Kidney epithelial cell (primary cell): ENCODE measurements at places on chromosomes 11 and 22. TPM values are rescaled to one million over a fixed set of nuclear protein-coding genes. Genes with fewer than 3 reads are reported as not detected.

SOX6 gene
- total RNA-seq, result 2.7 and 4.1 TPM in 2 replicates

ZNRD2 gene
- total RNA-seq, result 67.3 and 91.6 TPM in 2 replicates

VSIG10L2 gene
- total RNA-seq, result not detected in 2 replicates

TSGA10IP gene
- not detected in 2 replicates for total RNA-seq

FGF3 gene
- not detected in 2 replicates for total RNA-seq
